ENCODE measurements at places on chromosomes 12 and 14.
A peak's percentile ranks its signal among the peaks of the same experiment; 100 is the strongest.

DNA sequence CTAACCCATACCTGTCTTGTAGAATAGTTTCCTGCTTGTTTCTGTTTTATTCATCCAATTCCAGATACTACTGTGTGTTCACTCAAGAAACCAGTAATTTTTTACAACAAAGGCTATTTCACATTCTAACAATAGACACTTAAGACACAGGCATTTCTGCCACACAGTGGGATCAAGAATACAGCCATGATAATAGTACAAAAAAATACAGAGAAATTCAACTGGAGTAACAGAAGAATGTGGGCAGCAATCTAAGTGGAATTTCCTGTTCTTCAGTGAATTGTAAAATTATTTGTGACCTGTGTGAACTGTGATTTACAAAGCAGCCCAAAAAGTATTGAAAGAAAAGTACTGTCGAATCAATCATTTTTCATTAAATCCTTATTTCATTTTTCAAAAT lies 282.9 kb downstream of the CCER1 start:
- no peak for DNase-seq

DNA sequence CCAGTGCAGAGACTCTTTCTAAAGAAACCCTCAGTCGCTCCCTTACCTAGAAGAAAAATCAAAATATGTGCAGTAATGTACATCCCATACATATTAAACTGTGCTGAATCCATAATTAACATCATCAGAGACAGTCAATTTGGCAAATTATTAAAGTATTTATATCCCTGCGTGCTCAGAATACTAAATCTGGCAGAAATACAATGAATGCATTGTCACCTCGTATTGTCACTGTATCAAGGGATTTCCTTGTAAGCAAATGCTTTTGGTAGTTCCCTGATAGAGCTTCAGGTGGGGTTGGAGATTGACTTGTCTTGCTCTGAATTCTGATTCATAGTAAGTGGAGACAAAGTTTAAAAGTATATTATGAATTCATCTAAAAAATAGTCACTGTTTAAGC lies 319.1 kb downstream of the PPFIA2 start:
- no peak for DNase-seq

DNA sequence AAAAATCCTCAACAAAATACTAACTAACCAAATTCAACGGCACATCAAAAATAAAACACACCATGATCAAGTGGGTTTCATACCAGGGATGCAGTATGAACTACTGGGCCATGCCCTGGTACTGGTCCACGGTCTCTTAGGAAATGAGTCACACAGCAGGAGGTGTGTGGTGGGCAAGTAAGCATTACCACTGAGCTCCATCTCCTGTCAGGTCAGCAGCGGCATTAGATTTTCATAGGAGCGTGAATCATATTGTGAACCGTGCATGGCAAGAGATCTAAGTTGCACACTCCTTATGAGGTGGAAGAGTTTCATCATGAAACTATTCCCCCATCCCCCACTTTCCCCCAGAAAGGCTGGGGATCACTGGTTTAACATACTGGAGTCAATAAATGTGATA lies 6.7 kb upstream of the LGR5 start:
- no peak for DNase-seq

- DNase-seq, result no peak
Observed at GRCh38 chr14:86513564-86513963, 983.6 kb downstream of the FLRT2 start.

DNA sequence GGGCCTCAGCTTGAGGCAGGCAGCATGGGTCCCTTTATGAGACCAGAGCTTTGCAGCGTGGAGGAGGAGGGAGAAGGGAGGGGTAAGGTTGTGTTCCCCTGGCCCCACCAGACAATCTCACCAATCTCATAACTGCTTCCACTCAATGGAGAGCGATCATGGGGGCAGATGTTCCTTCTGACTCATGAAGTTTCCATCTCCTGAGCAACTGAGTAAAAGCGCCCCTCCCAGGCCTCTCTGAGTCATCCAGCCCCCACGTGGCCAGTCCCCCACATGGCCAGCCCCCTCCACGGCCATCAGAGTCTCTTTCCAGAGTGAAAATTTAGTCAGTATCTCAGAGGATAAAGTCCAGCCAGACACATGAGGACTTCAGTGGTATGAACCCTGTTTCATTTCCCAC lies 39.2 kb upstream of the PLXNC1 start:
- no peak for DNase-seq

DNA sequence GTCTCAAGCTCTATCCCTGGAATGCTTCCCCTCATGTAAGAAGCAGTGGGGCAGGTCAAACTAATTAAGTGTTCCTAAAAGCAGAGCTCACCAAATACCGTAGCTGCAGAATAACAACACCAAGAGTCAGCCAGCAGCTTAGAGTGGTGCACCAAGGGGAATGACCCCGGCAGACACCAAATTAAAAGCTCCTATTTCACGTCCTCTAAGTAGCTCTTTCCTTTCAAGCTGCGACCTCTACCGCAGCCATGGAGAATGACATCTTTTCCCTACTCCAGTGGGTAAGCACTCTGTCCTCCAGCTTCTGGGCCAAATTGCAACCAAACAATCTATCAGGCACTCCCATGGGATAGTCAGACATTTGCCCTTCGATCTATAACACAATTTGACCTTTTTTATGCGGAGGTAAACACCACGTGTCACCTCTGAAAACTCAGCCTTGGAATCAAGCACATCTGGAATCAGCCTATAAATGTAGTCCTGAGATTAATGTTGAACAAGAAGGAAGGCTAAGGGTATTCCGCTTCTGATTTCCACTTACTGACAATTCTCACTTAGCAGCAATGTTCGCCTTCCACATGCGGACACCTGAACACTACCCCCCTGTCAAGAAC lies 67.6 kb upstream of the CDKN3 start:
- no peak for DNase-seq

- no peak for DNase-seq
Observed at GRCh38 chr14:103870891-103871595, 23.7 kb upstream of the PPP1R13B start.

- no peak for DNase-seq
Observed at GRCh38 chr12:107296681-107297089, 203.3 kb upstream of the CRY1 start.

GRCh38 chr12:39935839-39936238 lies 170.0 kb downstream of the SLC2A13 start:
- DNase-seq, result no peak

DNA sequence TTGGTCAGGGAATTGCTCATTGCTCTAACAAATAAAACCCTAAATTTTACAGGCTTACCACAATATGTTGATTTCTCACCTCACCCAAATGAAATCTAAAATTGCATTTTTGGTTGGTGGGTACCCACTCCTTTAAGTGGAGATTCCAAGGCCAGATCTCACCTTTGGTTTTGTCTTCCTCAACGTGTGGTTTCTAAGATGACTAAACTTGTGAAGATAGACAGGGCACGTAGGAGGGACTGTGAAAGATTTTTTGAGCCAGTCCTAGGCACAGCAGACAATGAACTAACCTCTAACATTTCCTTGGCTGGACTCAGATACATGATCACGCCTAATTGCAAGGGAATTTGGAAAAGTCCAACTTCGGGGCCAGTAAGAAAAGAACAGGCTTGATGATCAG lies 1003.9 kb downstream of the FLRT2 start:
- DNase-seq, result no peak

- DNase-seq, result no peak
Observed at GRCh38 chr14:33525626-33526025, 425.2 kb downstream of the EGLN3 start.

- no peak for DNase-seq
Observed at GRCh38 chr12:89289720-89290119, 62.6 kb downstream of the DUSP6 start.

- DNase-seq, result no peak
Observed at GRCh38 chr12:94603434-94604365, 46.7 kb downstream of the TMCC3 start.

GRCh38 chr12:113762155-113762881 lies 203.8 kb downstream of the RBM19 start:
- no peak for DNase-seq

GRCh38 chr12:83027021-83027723 lies 340.5 kb downstream of the TMTC2 start:
- DNase-seq, result no peak

DNA sequence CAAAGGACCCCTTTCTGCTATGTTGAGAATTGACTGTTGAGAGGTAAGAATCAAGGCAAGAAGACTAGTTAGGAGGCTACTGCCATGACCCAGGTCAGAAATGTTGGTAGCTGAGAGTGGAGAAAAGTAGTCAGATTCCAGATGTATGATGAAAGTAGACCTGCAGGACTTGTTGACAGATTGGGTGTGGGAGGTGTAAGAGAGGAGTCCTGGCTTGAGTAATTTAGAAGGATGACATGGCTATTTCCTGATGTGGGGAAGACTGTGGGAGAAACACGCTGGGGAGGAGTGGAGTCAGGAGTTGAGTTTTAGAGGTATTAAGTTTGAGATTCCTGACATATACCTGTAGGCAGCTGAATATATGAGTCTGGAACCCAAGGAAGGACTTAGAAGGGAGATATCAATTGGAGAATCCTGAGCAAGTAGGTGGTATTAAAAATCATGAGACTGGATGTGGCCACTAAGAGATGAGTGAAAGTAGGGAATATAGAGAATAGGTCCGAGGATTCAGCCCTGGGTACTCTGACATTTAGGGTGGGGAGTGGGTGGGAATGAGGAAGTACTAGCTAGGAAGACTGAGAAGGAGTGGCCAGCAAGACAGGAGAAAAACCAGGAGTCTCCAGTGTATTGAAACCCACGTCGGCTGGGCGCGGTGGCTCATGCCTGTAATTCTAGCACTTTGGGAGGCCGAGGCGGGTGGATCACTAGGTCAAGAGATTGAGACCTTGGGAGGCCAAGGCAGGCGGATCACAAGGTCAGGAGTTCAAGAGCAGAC lies 12.6 kb upstream of the DDX47 start:
- DNase-seq, result no peak

- DNase-seq, result no peak
Observed at GRCh38 chr12:130636370-130636769, 79.7 kb downstream of the RIMBP2 start.

DNA sequence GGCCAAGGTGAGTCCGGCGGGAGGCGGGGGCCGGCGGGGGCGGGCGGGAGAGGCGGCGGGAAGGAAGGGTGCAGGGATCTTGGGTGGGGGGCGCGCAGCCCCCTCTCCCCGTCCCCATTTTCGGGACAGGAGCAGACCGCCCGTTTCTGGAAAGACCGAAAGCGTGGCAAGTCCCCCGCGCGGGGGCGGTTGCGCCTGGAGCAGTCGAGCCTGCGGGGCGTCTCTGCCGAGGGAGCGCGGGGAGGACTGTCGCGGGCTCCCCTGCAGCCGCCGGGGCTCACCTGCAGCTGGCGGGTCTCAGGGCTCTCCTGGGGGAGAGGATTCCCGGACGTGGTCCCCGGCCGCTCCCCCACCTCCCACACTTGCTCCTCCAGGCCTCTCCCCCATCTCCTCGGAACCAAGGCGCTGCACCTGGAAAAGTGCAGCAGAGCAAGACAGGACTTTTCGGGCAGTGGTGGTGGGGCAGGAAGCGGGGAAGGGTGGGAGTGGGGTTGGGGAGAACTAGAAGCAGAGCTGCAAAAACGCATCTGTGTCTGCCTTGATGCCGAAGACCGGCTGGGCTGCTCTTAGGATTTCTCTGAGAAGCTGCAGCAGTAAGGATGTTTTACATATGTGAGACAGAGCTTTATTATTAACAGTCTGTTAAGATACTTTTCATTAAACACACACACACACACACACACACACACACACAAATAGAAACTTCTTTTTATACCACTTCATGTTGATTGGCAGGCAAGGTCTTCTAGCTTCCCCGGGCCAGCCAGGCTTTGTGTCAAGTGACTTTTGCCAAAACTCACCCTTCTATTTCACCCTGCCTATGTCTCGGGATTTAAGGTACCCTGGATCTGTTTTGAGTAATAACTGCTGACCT lies 677 bp downstream of the C12orf75 start:
- DNase-seq, result no peak

GRCh38 chr14:50542941-50543418 lies 10.6 kb upstream of the MAP4K5 start:
- DNase-seq, result no peak

GRCh38 chr14:63203618-63204406 lies 431 bp upstream of the RHOJ start:
- peak; percentile 88 for DNase-seq

GRCh38 chr14:99497894-99498293 lies 16.7 kb downstream of the CCNK start:
- no peak for DNase-seq

GRCh38 chr12:65907513-65907912 lies 83.2 kb downstream of the HMGA2 start:
- no peak for DNase-seq

DNA sequence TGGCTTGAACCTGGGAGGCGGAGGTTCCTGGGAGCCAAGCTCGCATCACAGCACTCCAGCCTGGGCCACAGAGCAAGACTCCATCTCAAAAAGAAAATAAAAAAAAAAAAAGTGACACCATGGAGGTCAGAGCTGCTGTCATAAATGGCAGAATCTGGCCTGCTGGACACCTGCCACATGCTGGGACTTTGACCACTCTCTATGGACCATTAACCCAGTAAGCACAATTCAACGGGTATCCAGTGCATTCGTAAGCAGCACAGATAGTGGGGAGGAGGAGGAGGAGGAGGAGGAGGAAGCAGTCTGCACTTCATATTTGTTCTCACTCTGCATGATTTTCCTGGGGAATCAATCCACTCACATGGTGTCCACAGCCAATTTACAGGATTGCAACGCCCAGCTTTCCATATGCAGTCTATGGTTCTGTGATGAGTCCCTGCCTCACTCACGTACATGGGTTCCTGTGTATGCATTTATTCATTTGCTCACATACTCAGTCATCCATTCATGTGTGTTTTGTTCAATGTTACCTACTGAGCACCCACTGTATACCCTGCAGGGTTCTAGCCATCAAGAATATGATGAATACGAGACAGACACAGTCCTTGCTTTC lies 326.8 kb downstream of the GLT1D1 start:
- no peak for DNase-seq

DNA sequence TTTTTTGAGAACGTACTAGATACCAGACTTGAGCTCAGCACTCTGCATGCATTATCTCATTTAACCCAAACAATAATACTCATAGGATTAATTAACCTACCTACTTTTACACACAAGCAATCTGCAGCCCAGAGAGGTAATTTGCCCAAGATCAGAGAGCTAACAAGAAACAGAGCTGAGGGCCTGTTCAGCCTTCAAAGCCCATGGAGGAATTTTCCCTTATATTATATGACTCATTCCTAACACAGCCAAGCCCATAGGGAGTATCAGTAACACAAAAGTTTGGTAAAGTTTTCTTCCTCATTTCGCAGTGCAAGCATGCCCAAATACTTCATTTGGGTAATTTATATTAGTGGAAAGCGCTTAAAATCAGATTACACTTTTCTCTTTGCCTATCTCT lies 94.7 kb downstream of the GALC start:
- DNase-seq, result no peak

DNA sequence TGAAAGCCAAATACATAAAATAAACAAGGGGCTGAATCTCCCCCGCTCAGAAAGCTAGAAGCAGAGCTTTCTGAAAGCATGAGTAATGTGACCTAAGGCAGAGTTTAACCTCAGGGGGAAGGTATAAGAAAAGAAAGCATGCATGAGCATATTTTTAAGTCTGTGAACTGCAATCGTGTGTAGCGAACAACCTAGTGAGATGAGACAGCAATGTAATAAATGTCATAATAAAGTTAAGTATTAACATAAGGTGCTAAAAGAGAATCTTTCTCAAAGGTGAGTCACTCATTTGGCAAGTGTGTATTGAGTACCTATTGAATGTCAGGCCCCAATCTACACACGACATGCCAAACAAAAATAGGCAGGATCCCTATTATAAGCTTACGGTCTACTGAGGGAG lies 14.2 kb upstream of the WDR20 start:
- no peak for DNase-seq

Data from urinary bladder (tissue), 4 donors.